ENCODE measurements at places on chromosomes 5 and 9.
A peak's percentile ranks its signal among the peaks of the same experiment; 100 is the strongest.

DNA sequence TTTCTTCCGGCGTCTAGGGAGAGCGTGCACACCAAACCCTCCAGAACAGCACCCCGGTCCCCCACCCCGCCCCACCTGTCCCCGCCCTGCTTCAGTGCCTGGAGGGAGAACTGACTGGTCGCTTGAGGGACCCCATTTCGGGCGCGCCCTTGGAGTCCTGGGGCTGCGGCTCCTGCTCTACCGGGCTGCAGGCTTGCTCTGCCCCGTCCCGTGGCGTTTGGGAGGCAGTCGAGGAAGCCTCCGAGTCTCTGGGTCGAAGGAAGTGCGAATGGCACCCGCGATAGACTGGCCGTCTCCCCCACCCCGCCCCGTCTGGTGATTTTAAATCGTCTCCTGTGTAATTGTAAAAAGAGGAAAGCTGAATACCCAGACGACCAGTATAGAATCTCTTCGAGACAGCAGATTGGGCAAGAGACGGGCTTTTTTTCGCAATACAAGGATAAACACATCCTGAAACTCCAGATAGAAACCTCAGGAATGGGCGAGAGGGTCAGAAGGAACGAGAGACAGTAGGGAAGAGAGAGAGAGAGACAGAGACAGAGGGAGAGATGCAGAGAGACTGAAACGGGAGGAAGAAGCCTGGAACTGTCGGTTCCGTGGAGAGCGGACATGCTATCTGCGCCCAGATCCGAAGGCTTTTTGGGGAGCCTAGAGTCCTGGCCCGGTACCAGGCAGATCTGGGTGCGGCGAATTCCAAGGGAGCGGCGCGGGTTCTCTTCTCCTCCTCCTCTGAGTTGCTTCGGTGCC, 9.9 kb downstream of the PRDM6 start:
- no peak for DNase-seq

GRCh38 chr9:94903961-94904421, 177.5 kb downstream of the AOPEP start:
- no peak for DNase-seq

GRCh38 chr5:156253130-156253529, 73.8 kb upstream of the SGCD start:
- no peak for DNase-seq

DNA sequence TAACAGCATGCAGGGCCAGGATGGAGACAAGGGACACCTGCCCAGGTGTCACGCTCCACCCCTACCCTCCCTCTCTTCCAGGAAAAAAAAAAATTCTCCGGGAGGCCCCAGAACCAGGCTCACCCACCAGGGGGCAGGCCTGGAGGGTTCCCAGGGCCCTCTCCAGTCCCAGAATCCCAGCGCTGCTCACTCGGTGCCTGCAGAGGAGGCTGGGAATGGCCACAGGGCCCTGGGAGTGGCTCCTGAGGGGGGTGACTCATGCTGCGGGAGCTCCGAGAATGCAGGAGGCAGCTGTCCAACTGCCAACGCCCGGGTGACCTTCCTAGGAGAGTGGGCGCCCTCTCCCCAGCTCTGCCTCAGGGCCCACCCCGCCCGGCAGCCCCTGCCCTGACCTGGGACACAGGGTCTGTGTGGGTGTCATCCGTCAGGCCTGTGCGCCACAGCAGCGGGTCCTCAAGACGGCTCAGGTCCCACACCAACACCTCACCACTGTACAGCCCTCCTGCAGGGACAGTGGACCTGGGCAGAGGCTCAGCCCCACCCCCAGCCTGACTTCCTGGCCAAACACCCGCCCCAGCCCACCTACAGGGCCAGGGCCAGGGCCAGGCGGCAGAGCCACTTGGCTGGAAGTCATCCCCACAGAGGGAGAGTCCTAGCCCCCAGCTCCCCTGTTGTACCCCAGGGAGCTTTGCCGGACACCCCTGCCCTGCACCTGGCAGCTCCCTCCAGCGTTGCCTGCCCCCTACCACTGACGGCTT, 21.2 kb downstream of the DYNC2I2 start:
- DNase-seq = peak; percentile 39

- DNase-seq = no peak
Measured at GRCh38 chr5:134555890-134556311, 30.4 kb downstream of the JADE2 start.

- no peak for DNase-seq
Measured at GRCh38 chr9:78821126-78821822, 524.3 kb downstream of the PSAT1 start.

DNA sequence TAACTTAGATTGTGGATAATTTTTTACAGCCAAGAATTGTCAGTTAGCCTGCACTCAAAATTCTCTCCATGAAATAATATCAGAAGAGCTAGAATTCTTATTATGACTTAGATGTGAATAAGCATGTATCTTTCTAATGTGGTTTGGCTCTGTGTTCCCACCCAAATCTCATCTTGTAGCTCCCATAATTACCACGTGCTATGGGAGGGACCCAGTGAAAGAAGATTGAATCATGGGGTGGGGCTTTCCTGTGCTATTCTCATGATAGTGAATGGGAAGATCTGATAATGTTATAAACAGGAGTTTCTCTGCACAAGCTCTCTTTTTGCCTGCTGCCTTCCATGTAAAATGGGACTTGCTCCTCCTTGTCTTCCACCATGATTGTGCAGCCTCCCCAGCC, 176.8 kb downstream of the MAT2B start:
- DNase-seq = no peak

- no peak for DNase-seq
Measured at GRCh38 chr9:33295571-33295970, 5.3 kb downstream of the NFX1 start.

DNA sequence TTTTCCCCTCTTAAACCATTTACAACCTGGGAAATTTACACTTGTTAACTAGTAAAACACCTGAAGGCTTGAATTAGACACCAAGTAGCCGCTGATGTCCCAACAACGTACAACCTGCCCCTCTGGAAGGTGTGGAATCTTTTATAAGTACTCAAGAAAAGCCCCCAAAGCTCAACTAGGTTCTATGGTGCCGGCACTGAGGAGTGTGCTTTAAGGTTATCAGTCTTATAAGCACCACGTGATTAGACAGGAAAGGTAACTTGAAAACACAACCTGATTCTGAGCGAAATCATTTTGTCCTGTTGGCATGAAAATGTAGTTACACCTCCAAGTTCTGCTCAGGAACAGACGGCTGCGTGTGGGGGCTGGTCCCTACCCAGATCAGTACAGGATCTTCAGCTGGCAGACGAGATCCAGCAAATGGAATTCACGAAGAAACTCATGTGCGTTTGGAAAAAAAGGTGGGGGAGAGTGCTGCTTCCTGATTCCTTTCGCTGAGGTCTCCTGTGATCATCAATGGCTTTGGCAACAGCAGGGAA, 195.5 kb downstream of the MEF2C start:
- DNase-seq = no peak

DNA sequence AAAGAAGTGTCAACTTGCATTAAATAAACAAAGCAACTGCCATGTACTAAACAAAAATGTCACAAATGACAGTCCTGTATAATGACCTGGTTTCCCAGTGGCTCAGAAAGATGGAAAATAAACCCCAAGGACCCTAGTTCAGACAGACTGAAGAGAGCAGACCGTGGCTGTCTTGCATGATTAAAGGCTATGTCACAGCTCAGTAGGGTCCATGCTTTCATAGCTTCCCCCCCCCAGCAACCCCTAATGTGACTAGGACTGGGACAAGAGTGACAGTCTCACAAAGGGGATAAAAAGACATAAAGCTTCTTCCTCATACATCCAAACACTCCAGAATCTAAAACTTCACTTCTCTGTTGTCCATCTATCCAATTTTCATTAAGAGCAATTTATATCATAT, 113.6 kb downstream of the NR6A1 start:
- peak; percentile 13 for DNase-seq

- DNase-seq = no peak
Measured at GRCh38 chr5:159518371-159518770, 188.1 kb upstream of the IL12B start.

DNA sequence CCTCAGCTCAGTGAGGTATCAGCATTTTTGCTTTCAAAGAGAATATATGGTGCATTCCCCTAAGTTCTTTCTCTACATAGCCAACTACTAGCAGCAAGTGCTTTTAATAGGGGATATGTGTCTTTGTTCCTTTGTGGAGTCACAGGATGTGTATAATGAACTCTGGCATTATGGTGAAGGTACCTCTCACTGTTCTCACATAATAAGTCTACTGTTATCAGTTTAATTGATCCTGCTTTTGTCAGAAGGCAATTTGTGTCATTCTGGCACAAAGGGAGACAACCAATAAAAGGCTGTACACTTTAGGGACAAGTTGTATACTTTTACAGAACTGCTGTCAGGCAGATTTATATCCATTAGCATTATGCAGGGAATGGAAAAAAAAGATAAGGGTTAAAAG, 531.4 kb upstream of the RIOK2 start:
- DNase-seq = no peak

- no peak for DNase-seq
Measured at GRCh38 chr9:108724652-108725051, 131.1 kb downstream of the ACTL7B start.

DNA sequence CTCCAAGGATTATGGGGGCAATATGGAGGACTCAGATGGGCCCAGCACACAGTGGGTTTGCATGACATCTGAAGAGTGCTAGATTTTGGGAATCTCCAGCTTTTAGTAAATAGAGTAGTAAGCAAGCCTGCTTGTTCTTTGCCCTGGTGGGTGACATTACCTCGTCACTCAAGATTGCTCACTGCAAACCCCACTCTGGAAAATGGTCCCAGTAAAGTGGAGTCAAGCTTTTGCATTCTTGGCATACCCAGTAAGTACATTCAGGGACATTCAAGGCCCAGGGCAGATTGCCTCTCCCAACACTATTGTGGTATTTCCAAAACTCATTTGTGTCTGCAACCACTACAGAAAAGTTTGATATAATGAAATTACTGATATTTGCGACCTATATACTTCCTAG, 118.5 kb downstream of the INVS start:
- no peak for DNase-seq

DNA sequence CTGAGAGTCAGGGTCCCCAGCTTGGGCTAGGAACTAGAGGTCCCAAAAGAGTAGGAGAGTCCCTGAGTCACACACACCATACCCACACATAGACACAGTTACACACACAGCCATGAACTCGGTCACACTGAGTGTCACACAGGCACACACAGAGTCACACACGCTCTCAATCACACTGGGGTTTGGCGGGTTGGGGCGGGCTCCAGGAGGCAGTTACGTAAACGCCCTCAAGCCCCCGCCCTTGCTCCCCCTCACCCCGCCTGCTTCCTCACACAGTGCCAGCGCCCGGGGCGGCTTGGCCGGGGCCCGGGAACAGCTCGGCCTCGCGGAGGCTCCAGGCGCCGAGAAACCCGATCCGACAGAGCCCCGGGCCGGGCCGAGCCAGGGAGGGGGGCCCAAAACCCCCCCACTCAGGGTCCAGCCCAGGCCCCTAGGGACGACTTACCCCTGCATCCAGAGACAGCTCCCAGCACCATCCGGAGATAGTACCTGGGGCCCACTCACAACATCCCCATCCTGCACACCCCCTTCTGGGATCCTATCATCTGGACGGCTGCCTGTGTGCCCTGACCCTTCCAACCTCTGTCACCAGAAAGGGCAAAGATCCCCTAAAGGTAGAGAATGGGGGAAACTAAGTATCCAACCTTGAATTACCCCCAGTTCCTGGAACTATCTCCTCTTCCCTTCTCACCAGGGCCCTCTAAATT, 3.5 kb upstream of the CNTFR start:
- no peak for DNase-seq

DNA sequence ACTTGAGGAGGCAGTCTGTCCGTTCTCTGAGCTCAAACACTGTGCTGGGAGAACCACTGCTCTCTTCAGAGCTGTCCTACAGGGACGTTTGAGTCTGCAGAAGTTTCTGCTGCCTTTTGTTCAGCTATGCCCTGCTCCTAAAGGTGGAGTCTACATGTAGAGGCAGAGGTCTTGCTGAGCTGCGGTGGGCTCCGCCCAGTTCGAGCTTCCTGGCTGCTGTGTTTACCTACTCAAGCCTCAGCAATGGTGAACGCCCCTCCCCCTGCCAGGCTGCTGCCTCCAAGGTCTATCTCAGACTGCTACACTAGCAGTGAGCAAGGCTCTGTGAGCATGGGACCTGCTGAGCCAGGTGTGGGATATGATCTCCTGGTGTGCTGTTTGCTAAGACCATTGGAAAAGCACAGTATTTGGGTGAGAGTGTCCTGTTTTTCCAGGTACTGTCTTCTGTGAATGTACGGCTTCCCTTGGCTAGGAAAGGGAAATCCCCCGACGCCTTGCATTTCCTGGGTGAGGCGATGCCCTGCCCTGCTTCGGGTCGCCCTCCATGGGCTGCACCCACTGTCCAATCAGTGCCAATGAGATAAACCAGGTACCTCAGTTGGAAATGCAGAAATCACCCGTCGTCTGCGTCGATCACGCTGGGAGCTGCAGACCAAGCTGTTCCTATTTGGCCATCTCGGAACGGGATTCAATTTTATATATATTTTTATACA, 58.5 kb downstream of the CNTRL start:
- no peak for DNase-seq

- DNase-seq = no peak
Measured at GRCh38 chr5:32859211-32859641, 148.1 kb downstream of the NPR3 start.

DNA sequence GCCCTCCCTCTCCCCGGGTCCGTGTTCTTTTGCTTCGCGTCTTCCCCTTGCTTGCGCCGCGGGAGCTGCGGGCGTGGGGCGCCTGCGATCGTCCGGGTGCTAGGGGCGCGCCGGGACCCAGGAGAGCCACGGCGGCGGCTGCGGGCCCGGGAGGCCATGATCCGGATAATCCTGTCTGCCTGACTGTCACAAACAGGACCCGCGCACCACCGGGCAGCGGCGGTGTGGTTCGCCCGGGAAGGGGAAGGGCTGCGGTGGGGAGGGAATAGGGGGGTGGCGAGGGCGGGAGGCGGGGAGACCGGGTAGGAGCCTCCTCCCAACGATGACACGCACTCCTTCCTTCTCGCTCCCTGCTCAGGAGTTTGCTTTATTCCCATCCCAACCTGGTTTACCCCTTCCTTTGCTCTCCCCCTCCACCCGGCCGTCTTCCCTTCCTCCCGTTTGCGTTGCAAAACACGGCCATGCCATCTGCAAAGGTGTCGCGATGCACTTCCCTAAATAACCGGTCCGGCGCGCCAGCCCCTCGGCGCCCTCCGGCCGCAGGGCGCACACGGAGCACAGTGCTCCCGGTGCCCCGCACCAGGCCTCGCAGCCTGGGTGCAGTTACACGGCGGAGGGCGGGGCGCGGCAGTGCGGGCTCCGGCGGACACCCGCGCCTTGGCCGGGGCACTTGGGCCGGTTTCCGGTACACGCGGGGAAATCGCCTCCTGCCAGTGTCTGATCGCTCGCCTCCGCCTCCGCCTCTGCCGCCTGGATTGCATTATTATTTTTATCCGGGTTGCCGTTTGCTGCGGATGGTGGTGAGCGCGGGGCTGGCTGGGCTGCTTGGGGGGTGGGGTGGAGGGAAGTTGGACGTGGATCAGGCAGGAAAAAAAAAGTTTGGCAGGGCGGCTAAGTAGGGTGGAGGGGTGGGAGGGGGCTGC, 1.5 kb downstream of the SMARCA2 start:
- DNase-seq = peak; percentile 64

All from renal cortex interstitium (tissue), 15 donors.